Anterior cingulate cortex (tissue), 58 donors: ENCODE measurements at places on chromosomes 7 and 10.

DNA sequence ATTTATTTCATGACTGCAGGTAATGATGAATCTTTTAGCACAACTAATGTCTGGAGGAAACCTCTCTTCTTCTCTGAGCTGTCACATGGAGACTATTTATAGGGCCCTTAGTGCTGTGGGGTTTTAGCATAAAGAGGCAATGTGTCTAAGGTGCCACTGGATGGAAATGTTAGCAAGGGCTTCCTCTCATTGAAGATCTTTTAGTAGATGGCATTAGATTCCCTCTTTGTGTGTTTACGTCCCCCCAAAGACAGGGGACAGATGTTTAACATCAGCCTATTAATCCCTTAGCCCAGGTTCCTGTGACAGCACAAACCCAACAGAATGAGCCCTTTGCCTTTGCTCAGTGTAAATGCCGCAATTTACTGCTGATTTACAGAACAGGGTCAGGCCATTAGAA, 208.6 kb downstream of the SKAP2 start:
- DNase-seq = no peak

GRCh38 chr10:71319042-71319799, at the start of gene SLC29A3:
Gene SLC29A3, plus strand, starts transcription at chr10:71319259. Its CDS starts 51 bp downstream, at chr10:71319310.
- peak; percentile 65 for DNase-seq

DNA sequence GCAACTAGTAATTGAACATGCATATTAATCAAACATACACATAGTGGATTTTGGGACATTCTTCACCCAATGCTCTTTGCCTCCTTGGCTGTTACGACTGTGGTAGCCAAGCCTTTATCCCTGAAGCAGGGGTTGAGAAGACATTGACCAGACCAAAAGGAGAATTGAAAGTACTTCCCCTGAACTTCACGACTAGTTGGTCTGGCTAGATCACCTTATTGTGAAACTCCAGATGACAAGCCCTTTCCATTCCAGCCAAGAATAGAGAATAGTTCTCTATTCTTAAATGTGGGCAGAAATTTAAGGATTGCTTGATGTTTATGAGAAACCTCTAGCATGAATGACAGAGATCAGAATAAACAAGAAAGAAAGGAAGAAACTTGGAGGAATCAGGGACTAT, 97.0 kb downstream of the LRMDA start:
- no peak for DNase-seq

GRCh38 chr7:75064291-75064690, 9.3 kb downstream of the RCC1L start:
- no peak for DNase-seq

DNA sequence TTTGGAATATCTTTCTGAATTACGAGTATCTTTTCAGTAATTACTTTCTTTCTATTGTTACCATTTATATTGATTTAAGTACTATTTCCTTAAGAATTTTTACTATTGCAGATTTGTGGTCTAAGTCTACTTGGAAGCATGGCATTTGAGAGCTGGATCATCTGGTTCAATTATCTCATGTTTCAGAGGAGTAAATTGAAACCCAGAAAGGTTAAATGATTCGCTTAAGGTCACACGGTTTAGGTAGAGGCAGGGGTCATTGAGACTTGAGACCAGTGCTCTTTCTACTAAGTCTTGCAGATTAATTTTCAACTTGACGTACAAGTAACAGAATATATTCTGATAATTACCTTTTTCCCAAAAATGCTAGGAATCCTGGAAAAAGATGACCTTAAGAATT, 109.2 kb upstream of the GLCCI1 start:
- DNase-seq = no peak

DNA sequence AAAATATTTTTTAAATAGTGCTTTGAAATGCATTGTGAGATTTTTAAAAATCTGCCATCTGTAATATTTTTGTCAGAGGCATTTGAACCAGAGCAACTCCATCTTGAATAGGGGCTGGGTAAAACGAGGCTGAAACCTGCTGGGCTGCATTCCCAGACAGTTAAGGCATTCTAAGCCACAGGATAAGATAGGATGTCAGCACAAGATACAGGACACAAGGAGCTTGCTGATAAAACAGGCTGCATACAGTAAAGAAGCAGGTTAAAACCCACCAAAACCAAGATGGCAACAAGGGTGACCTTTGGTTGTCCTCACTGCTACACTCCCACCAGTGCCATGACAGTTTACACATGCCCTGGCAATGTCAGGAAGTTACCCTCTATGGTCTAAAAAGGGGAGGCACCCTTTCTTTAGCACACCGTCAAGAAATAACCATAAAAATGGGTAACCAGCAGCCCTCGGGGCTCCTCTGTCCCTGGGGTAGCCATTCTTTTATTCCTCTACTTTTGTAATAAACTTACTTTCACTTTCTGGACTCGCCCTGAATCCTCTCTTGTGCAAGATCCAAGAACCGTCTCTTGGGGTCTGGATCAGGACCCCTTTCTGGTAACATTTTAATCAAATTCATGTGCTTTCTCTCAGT, 273.7 kb downstream of the SEMA3D start:
- no peak for DNase-seq
